ENCODE measurements at places on chromosomes 7 and 10.

GRCh38 chr7:143172354-143172753, 10.9 kb upstream of the TAS2R39 start:
- no peak for DNase-seq

DNA sequence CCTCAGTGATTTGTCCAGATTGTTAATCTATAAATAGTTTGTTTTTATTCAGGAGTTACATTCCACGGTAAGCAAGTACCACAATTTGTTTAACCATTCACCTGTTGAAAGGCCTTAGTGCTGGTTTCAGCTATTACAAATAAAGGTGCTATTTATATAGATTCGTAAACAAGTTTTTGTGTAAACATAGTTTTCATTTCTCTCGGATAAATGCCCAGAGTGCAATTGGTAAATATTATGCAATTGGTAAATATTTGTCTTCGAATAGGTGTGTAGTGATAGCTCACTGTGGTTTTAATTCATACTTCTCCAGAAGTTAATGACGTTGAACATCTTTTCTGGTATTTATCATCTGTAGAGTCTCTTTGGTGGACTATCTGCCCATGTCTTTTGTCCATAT, 76.4 kb upstream of the RSU1 start:
- no peak for DNase-seq

DNA sequence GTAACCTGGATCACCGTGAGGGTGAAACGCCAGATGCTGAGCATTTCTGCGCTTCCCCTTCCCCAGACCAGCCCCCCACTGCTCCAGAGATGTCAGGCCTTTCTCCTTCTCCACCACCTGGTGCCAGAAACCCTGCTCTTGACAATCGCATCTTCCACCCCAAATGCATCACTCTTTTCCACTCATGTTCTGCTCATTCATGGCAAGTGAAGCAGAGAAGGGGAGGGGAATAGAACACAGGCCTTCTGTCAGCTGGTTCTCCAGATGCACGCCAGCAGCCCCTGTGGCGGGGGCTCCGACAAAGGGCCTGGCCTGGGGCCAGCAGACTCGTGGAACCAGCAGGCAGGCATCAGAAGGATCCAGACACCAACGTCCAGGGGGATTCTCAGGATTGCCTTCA, 68.5 kb upstream of the SVIL start:
- DNase-seq, result no peak

DNA sequence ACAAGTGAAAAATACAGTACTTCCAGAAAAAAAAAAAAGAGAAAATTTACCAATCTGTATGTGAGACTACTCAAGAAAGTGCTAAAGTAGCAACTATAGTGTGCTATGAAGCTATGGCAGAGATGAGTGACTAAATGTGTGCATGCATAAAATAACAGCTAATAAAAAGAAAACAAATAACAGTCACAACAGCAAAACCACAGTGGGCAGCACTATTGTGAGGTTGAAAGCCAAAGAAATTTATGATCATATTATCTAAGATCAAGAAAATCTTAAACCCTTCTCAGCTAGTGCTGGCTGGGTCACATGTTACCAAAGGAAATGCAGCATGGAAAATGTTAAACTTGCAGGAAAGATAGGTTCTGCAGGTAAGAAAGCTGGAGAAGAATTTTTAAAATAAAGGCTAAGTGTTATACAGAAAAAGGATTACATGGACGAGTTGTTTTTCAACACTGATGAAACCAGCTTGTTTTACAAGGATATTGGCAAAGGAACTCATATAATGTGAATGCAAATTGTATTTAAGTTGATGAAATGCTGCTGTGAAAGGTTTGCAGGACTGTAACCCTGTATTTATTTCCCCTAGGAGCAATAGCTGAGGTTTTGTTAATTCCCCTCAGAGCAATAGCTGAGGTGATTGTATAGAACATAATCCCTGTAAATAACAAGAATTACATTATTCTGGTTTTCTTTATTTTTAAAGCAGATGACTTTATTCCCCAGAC, 15.6 kb upstream of the OR2A5 start:
- DNase-seq, result no peak

- peak; percentile 30 for DNase-seq
These were observed 79.3 kb downstream of the INSYN2A start for GRCh38 chr10:127117125-127117524.

DNA sequence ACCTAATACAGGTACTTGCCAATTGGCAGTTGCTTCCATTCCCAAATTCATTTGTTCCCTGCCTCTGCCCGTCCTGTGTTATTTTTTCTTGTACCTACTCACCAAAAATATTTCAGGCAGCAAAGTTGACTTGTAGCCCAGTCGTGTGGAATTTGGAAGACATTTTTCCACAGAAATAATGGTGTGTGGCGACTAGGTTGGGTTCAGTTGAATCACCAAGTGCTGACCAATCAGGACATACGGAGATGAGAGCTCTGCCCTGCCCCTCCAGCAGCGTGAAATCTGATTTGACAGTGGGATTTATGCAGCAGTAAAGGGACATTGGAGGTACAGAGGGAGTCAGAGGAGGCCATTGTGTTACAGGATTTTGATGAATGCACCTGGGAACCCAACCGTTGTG, 216.9 kb downstream of the CCDC3 start:
- no peak for DNase-seq

- no peak for DNase-seq
These were observed 119.5 kb downstream of the GPR158 start for GRCh38 chr10:25294032-25294926.

- no peak for DNase-seq
These were observed 82.2 kb downstream of the VOPP1 start for GRCh38 chr7:55490099-55490498.

DNA sequence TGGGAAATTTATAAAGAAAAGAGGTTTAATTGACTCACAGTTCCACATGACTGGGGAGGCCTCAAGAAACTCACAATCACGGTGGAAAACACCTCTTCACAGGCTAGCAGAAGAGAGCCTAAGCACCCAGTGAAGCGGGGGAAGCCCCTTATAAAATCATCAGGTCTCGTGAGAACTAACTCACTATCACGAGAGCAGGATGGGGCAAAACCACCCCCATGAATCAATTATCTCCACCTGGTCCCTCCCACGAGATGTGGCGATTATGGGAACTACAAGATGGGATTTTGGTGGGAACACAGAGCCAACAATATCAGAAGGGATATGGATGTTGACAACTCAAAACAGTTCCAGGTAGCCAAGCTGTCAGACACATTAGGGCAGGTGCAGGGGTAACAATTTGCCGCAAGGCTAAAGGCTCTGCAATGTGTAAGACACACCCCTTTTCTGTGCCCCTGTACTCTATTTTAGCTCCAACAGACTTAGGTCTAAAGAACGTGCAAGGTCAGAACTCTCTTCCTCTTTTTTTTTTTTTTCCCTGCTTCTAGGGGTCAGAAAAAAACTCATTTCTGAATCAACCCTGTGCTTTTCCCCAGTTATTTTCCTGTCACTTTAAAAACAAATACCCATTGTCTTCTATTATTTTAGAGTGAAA, 30.7 kb upstream of the RBM20 start:
- DNase-seq, result no peak

- no peak for DNase-seq
These were observed 18.4 kb upstream of the MACROH2A2 start for GRCh38 chr10:70034232-70034631.

- no peak for DNase-seq
These were observed 5.2 kb upstream of the PRKAR2B start for GRCh38 chr7:107039199-107039900.

- DNase-seq, result no peak
These were observed 17.3 kb downstream of the KLLN start for GRCh38 chr10:87846023-87846422.

DNA sequence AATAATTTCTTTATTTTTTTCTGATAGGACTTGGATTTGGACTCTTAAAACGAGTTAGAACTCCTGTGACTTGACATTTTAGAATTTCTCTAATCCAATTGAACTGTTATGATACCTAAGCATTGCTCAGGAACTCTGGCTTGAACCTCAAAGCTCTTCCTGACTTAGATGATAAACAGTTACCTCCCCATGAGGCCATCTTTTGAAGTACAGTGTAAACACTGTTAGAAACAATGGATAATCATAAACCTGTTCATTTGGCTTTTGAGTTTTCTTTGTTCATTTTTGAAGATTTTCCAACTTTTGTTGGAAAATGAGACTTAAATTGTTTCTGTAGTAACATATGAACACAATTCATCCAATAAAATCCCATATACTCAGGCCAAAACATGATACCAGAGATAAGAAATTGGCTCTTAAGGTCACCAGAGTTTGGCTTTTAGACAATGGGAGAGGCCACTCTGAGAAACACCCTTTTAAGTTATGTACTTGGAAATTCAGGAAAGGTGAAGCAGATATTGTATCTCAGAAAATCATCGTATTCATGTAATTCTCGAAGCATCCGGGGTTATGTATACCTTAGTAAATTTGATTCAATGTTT, 59.6 kb downstream of the RUNDC3B start:
- DNase-seq, result no peak

DNA sequence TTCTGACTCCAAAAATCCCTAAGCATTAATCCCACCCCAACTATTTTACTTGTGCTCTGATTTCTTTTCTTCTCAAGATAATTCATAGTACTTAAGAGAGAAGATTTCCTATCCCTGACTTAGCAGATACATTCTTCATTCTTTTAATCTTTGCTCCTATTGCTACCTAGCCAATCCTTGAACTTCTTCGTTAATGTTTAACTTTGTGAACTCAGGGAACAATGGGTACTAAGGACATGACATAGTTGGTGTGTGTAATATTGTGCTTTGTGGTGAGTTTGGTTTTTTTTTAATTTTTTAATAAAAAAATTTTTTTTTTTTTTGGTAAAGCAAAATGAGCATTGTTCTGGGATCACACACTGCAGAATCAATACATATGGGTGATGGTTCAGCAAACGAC, 166.2 kb downstream of the CHCHD3 start:
- DNase-seq, result no peak

- no peak for DNase-seq
These were observed 44.2 kb upstream of the PRSS58 start for GRCh38 chr7:142301923-142302550.

- DNase-seq, result no peak
These were observed 18.3 kb upstream of the ITGB1 start for GRCh38 chr10:32976338-32976737.

- no peak for DNase-seq
These were observed 25.6 kb upstream of the IL15RA start for GRCh38 chr10:6002809-6003510.

DNA sequence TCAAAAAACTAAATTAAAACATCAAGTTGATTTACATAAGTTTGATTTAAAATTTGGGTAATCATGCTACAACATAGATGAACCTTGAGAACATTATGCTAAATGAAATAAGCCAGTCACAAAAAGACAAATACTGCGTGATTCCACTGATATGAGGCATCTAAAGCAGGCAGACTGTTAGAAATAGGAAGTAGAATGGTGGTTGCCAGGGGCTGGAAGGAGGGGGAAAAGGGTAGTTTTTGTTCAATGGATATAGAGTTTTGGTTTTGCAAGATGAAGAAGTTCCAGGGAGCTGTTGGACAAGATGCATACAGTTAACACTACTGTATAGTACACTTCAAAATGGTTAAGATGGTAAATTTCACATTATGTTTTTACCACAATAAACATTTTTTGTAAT, 45.0 kb upstream of the IFRD1 start:
- DNase-seq, result no peak

GRCh38 chr10:21715531-21716195, 181.6 kb downstream of the MLLT10 start:
- DNase-seq, result no peak

- DNase-seq, result no peak
These were observed 90.4 kb upstream of the MYO3A start for GRCh38 chr10:25843551-25844170.

- DNase-seq, result peak; percentile 80
These were observed 27.1 kb downstream of the OGDH start for GRCh38 chr7:44633254-44634186.

DNA sequence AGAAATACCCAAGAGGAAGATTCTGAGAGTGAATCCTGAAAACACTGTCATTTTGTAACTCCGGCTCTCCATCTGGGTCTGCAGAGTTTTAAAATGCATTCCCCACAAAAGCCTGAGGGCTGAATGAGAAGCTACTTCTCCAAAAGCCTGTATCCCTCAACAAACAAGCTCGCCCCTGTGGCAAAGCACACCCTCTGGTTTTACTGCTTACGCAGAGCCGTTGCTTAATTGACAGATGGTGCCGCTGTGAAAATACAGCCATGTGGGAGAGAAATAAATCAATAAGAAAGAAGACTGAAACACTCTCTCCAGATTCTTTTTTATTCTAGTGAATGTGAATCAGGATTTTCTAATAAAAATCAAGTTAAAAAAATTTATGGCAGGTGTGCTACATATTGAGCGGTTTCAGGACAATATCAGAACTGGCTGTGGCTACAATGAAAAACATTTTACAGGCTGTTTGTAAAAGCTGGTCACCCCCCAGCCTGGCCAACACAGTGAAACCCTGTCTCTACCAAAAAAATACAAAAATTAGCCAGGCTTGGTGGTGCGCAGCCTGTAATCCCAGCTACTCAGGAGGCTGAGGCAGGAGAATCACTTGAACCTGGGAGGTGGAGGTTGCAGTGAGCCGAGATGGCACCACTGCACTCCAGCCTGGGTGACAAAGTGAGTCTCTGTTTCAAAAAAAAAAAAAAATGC, 32.5 kb downstream of the C7orf33 start:
- DNase-seq, result no peak

- DNase-seq, result no peak
These were observed 203.6 kb upstream of the NPSR1 start for GRCh38 chr7:34454381-34454780.

- no peak for DNase-seq
These were observed 74.2 kb upstream of the HECW1 start for GRCh38 chr7:43038254-43038653.

DNA sequence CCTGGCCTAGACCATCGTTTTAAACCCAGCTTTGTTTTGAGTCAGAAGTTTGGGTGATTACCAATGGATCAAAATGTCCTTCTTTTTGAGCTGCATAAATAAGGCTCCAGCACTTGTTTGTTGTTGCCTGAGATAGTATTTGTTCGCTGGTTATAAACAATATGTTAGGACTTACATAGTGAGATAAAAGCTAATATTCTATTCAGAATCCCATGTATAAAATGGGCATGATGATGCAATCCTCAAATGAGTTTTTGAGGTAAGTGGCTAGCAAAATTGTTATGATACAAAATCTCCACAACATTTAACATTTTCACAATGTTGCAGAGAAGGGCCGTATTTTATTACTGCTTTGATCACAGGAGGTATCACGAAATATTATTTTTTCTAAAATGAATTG, 48.5 kb downstream of the CFAP43 start:
- DNase-seq, result no peak
